ENCODE measurements at places on chromosomes 12 and 14.

- DNase-seq = no peak
These were observed 323.8 kb upstream of the SYT1 start for GRCh38 chr12:78540606-78541336.

DNA sequence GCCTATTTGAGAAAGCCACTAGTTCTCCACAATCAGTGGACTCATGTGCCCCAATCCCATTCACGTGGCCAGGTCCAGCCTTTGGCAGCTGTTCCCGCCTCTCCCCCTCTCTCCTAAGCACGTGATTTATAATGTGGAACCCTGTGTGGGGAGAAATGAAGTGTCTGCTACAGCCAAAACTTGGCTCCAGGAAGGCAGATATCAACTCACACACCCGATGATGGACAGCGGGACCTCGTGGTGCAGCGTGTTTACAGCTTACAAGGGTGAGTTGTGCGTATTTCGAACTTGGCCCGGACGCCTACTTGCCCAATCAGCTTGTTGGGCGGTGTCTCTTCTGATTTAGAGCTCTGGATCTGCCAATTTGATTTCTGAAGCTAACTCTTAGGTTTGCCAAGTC lies 38.1 kb upstream of the FAM181A start:
- DNase-seq = no peak

DNA sequence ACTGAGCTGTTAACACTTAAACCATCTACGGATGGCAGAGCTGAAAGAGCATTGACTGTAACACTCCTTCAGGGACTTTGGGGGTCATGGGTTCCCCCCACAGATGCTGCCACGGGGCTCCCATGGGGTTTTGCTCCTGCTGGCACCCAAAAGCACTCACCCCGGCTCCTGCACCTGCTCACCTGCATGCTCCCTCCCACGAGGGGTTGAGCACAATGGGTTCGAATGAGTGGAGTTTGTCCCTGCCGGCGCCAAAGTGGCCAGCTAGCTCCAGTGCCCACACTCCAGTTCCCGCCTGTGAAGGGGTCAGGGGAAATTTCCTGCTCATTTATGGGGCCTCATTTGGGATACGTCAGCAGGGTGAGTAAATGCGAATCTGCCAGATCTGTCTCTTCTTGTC lies 40.7 kb downstream of the TNFAIP2 start:
- DNase-seq = no peak

GRCh38 chr14:45699471-45699870 lies 446.5 kb upstream of the MIS18BP1 start:
- DNase-seq = no peak

- DNase-seq = no peak
These were observed 180.6 kb downstream of the AACS start for GRCh38 chr12:125245581-125246557.

DNA sequence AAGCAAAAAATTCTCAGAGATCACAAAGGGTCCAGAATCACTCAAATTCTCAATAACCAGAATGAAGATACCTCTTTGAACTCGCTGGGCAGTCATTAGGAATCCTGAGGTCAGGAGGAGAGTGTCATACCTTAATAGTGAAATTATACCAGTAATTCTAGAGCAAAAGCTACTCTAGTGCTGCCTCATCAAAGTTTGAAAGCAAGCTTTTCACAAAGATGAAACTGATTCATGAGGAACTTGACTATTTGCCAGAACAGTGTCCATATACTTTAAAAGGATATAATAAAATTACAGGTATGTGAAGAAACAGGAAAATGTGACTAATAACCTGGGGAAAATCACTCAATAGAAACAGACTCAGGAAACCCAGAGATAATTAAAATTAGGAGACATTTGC lies 44.5 kb downstream of the EML5 start:
- DNase-seq = no peak

- DNase-seq = no peak
These were observed 383.6 kb downstream of the BCAT1 start for GRCh38 chr12:24565300-24565699.

DNA sequence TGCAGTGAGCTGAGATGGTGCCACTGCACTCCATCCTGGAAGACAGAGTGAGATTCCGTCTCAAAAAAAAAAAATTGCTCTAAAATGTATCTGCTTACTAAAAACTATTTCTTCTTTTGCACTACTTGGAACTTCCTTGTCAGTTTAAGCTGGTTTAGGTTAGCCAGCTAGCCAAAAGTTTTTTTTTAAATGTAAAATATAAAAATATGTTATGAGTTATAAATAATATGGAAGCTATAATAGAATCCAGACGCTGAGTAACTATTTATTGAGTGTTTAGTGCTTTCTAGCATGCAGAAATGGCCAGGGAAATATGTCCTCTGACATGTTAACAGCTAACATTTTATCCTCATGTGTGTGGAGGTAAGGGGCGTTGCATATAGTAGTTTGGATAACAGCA lies 85.6 kb downstream of the PLEKHA5 start:
- no peak for DNase-seq

- DNase-seq = no peak
These were observed 651.1 kb upstream of the TBX3 start for GRCh38 chr12:115335048-115335447.

GRCh38 chr12:111448266-111448830 lies 42.6 kb downstream of the SH2B3 start:
- DNase-seq = no peak

GRCh38 chr12:125515887-125516286 lies 450.7 kb downstream of the AACS start:
- no peak for DNase-seq

DNA sequence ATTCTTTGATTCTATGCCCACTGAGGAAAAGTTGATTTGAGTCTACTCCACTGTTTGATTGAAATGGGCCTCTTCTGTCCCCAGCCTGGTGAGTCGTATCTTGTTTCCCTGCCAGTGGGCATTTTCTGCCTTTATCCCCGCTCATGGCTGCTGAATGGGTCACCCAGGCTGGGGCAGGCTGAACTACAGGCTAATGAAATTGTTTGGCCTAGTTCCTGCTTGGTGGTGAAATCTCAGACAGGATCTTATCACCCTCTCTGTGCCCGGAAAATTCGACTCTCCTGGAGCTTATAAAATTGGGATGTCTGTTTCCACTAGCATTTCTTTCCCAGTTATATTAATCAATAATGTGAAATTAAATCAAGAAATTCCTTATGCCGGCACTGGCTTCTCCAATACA lies 65.0 kb downstream of the CHST11 start:
- no peak for DNase-seq

DNA sequence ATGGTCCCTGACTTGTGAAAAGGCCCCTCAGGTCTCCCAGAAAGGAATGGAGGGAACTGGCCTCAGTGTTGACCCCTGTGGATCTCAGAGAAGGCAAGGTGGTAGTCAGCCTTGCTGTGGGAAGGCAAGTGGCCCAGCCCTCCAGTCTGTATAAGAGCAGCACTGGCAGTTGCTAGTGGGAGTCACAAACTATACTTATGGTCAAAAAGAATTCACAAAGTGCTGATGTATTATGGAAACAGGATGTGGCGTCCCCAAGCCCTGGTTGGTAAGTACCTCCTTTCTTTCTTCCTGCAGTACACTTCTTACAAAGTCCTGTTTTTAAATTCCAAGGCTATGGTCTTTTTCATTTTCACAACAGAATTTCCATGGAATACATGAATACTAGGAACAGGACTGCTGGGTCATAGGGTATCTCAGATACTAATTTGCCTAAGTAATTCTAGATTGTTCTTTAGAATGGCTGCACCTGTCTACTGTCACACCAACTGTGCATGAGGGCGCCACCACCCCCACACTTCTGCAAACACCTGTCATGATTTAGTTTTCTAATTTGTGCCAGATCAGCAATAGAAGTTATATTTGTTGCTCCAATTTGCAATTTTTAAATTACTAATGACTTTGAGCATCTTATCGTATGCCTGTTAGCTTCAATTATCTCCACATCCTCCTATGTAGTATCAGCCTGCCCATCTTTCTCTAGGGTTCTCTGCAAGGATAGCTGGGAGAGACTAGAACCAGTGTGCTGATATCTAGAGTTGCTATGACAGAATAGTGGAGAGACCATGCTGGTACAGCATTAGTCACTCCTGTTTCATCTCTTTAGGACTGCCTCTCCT lies 40.7 kb upstream of the TMEM263 start:
- DNase-seq = no peak

DNA sequence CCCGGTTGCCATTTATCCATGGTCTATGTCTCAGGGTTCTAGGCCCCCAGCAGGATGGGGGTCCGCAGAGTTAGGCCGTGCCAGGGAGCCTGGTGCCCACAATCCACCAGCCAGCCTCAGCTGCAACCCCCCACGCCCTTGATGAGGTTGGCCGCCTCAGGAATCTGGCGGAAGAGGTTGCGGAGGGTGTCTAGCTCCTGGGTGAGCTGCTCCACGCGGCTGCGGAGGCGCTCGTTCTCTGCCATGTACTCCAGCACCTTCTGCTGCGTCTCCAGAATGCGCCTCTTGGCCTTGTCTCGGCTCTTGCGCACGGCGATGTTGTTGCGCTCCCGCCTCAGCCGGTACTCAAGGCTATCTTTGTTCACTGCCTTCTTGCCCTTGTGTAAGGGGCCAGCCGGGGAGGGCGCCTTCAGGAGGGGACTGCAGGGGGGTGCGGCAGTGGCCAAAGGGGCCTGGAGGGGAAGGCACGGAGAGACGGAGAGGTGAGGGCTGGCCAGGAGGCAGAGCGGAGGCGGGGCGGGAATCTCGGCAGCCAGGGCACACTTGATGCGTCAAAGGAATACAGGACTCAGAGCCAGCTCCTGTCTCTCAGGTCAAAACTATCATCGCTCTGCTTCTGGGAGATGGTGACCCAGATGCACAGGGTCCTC lies 1.6 kb downstream of the CEBPE start:
- DNase-seq = no peak

DNA sequence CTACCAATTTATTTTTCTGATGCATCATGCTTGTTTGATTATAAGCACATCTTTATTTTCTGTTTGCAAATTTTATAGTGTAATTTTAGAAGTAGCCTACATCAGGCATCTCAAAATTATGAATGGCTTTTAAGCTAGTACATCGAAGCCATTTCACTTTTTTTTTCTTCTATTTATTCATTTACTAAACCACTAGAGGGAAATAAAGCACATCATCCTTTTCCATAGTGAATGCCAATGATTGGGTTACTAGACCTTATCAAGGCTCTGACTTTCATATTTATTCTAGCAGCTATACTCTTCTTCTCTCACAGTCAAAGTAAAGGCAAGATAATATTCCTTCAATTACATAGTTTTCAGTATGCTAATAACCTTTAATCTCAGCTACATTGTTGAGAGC lies 736.4 kb upstream of the LRFN5 start:
- DNase-seq = no peak

DNA sequence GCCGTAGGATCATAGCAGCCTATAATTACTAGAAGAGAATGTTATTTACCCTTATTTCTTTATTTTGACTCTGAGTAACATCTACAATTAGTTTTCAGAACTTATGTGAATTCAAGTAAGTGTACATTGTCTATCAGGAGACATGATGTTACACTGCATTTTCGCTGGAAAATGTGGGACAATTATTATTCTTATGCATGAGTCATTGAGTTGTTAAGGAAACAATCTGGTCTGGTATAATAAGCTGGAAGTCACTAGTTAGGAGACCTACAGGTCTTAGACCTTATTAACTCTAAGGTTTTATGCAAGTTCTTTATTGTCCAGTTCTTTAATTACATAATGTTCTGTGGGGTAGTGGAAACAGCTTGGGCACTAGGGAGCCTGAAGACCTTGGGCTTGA lies 5.8 kb downstream of the KTN1 start:
- DNase-seq = no peak

DNA sequence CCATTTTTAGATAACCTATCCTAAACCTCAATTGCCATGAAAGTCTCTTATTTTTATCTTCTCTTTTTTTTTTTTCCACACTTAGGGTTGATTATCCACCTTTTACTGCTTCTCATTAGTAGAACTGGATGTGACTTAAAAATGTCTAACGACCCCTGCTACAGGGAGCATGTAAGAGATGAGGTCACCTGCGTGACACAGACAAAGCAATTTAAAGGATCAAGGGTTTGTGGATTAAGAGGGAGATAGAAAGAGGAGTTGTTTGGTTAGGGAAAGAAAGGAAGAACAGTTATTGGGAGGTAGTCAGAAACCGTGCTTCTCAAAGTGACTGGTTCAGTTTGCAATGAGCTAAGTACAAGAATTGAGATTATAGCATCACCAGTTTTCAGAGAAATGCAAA lies 239.1 kb downstream of the ALX1 start:
- DNase-seq = no peak

Measured in CD4-positive, alpha-beta T cell treated with Interferon alpha-2 for 1 hour (primary cell).